NCI-H524 treated with DMSO at 0.1 percent for 48 hours (cell line): ENCODE measurements at places on chromosomes 16 and 17.

DNA sequence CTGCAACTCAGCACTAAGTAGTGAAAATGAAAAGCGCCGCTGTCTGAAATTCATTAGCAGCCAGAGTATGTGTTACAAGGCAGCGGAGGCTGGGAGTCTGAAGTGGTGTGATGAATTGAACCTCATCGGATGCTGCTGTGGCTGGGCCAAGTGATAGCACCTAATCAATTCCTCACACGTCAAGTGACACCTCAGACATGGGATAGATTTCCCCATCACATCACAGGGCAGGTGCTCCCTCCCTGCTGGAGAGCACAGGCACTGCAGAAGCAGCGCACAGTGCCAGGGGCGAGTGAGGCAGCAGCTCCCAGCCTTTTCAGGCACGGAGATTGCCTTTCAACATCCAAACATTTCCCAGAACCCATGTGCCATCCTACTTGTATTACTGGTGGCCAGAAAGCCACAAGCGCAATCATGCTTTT is 32.2 kb downstream of the DRC3 start:
- DNase-seq = no peak

DNA sequence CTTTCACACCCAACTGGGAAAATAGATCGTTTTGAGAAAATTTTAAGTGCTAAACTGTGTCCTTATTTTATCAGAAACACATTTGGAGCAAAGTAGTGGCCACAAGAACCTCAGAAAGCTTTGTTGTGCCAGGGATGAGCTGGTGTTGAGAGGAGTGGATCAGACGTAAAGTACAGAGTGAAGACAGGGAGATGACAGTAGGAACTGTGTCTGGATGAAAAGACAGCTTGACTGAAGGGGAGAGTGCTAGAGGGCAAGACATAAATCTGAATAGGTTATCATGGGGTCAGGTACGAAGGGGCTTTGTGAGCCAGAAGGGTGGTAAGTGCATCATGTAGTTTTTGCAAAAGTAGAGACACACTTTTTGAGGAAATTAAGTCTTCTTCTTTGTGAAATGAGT is 39.3 kb upstream of the CARMIL2 start:
- no peak for DNase-seq

GRCh38 chr17:66948061-66948750 is 16.3 kb upstream of the CACNG4 start:
- DNase-seq = no peak

DNA sequence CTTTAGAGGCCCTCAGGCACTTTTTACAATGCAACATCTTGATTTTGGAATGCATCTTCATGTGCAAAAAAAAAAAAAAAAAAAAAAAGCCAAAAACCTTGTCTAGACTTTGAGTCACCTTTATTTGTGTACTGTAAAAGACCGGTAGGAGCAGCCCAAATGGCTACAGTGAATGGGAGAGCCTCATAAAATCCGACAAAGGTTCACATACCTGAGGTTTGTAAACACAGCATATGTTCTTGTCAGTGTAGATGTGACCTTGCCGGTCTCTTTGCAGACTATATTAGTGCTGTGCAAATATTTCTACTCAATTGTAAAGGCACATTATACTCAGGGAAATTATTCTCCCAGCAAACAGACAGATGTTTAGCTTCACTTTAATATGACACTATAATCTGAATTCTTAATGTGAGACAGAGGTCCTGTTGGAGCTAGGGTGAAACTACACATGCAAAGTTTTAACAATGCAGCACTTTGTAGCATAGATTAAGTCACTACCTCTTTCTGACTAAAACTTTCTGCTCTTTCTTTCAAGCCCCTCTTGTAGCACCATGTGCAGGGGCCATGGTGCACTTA is 211.3 kb downstream of the CA10 start:
- DNase-seq = no peak

DNA sequence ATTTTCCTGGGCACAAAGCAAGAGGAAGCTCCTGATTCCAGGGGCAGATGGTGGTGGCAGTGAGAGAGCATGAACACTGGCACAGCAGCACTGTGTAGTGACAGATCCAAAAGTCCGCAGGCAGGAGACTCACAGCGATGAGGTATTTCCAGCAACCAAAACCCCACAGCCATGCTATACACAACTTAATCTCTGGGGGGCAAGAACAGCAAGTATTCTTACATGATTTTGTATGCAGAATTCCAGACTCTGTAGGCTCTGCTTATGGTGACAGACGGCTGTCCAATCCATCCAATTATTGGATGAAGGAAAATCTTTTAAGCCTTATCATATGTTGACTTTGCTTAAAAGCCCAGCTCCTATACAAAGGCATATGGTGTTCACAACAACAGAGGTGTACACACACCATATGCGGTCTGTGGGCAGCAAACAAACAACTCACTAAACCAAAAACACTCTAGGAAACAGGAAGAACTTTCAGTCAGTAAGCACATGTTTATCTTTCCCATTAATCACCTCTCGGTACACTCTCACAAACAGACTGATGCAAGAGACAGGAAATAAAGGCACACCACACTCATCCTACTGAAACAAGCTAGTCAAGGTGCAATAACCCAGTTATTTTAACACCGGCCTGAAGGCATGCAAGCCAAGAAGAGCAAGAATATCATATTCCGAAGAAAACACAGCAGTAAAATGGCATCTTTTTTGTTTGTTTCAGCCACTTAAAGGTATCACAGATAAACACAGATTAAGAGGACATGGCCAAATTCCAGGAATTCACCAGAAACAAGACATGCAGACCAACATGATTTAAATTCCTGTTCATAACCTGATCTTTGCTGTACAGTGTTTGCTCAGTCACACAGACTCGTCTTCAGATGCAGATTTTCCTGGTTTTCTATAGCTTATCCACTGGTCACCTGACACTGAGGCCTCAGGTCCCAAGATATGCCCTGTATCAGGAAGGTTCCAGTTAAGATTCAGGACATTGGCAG is 47.8 kb downstream of the ERN1 start:
- peak; percentile 99 for DNase-seq
